ENCODE measurements at places on chromosomes 7 and 10.

DNA sequence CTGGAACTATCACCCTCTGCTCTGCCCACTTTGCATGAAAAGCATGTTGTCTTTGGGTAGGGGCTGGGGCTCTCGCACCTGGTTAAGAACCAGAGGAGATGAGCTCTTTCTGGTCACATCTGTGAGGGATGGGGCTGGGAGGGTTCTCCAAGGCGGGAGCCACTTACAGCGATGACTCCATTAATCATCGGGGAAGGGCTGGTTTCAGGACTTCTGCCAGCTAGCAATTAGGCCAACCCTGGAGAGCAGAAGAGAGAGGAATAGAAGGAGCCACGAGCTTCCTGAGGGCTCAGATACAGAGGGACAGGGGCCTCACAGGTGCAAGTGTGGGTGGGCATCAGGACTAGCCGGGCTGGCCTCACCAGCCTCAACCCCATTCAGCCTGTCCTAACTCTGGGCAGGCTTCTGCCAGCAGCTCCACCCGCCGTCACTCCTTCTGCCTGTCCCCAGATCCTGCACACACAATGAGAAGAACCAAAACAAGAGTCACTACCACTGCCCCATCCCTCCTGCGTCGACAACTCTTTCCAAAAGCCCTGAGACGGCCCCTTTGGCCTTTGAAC, 8.4 kb downstream of the AQP1 start:
- DNase-seq, result peak; percentile 16

GRCh38 chr7:95921543-95921942, 149.2 kb downstream of the DYNC1I1 start:
- DNase-seq, result no peak

GRCh38 chr7:66239467-66239856, 34.3 kb downstream of the TPST1 start:
- no peak for DNase-seq

DNA sequence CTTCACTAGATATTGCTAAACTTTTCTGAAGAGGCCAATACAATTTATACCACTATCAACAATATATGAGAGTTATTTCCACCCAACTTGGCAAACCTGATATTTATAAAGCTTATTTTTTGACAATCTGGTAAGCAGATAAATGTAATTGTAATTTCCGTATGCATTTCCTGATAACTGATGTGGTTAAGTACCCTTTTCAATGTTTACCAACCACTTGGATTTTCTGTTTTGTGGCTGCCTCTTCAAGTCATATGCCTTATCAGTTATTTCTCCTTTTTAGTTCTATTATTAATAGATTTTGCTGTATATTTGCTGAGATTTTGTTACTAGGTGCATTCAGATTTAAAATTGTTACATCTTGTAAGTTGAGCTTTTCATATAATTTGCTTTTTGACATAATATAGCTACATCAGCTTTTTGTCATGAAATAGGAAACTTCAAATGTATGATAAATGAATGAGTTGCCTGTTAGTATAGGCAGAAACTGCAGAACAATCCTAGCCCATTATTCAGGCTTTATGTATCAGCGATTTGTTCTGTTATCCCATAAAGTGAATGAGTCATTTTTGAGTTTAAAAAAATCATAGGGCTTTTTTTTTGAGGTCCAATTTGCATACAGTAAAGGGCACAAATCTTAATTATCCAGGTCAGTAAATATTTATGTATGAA, 11.5 kb downstream of the SGPL1 start:
- DNase-seq, result no peak

GRCh38 chr10:60883187-60883586, 60.8 kb downstream of the RHOBTB1 start:
- DNase-seq, result no peak

DNA sequence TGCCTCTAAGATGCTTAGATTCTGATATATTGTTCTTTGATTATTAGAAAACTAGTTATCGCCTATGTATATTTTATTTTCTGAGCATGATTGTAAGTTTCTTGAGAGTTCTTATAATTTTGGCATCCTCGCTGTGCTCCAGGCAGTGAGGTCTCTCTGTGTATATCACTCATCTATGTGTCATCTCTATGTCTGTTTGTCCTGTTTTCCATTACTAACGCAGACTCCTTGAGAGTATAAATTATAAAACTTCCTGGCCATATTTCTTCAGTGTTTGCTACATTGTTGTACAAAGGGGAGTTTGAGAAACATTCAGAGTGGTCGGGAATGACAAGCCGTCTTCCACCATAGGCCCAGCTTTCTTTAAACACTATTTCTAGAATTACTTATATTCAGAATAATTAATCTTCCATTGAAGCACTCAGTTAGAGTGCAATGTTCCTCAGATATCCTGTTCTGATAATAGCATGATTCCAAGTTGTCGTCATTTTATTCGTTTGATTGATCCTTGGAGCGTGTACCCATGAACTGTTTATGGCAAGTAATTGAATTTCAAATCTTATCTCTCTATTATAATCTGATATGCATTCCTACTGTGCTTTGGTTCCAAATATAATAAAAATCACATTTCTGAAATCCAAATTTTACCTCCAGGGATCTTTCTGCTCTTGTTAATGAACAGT, 206.6 kb downstream of the BAMBI start:
- DNase-seq, result no peak

- no peak for DNase-seq
Observed at GRCh38 chr7:138067774-138068173, 8.5 kb upstream of the AKR1D1 start.

- no peak for DNase-seq
Observed at GRCh38 chr7:130303551-130303950, 10.6 kb downstream of the CPA4 start.

- no peak for DNase-seq
Observed at GRCh38 chr10:114206902-114207301, 27.7 kb downstream of the TDRD1 start.

DNA sequence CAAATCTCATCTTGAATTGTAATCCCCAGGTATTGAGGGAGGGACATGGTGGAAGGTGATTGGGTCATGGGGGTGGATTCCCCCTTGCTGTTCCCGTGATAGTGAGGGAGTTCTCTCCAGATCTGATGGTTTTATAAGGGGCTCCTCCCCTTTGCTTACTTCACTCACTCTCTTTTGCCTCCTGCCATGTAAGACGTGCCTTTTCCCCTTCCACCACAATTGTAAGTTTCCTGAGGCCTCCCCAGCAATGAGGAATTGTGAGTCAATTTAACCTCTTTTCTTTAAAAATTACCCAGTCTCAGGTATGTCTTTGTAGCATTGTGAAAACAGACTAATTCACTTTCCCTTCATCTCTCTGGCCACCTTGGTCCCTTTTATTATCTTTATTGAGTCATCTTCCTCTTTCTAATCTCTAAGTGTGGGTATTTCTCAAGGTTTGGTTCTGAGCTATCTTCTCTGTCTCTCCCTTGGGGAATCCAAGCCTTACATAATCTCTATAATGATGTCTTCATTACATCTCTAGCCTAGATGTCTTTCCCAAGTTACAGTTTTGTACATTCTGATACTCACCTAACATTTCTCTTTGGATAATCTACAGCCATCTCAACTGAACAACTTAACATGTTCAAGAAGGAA, 99.1 kb upstream of the JCAD start:
- DNase-seq, result no peak

GRCh38 chr7:89049043-89049442, 253.5 kb upstream of the TEX47 start:
- no peak for DNase-seq

GRCh38 chr10:95906677-95907455, 909 bp upstream of the CC2D2B start:
- peak; percentile 26 for DNase-seq

DNA sequence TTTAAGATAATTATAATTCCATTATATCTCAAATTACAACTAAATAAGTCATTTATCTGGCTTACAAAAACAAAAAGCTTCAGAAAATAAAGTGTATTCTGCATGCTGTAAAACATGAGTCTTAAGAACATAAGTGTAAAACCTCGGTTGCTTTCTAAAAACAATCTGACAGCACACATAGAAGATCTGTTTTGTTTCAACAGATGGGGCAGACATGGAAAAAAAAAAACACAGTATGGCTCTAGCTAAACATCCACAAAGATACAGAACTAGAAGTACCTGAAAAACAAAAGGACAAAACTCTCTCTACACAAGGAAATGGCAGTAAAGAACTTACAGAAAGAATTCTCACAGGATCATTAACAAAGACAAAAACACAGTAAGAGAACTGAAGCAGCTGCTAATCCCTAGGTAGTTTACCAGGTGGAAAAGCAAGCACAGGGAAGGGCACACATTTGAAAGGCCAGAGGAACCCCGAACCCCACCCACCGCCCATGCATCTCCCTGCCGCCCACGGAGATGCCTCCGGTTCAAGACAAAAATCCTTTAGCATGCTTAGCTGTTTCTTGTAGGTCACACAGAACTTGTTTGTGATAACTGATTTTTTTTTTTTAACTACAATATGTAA, 42.5 kb downstream of the DLD start:
- no peak for DNase-seq

- no peak for DNase-seq
Observed at GRCh38 chr10:26787362-26787761, 73.4 kb downstream of the ABI1 start.

DNA sequence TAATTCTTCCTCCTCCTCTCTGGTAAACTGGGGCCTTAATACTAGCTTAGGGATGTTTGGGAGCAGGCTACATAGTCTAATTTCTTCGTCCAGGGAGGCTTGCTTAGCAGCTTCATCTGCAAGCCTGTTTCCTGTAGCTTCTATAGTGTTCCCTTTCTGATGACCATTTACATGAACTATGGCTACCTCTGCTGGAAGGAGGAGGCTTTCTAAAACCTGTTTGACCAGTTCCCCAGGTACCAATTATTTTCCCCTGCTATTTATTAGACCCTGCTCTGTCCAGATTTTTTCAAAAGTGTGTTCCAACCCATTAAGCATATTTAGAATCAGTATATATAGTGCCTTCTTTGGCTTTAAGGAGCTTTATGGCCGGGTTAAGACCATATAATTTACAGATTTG, 38.8 kb upstream of the DNAH11 start:
- no peak for DNase-seq

- DNase-seq, result no peak
Observed at GRCh38 chr10:565146-565545, 124.3 kb downstream of the DIP2C start.

- no peak for DNase-seq
Observed at GRCh38 chr7:44244282-44244681, 43.5 kb downstream of the YKT6 start.

GRCh38 chr7:94393246-94394108, 1.2 kb upstream of the COL1A2 start:
- DNase-seq, result peak; percentile 37
